ENCODE measurements at places on chromosomes 3 and 15. TPM values are rescaled to one million over a fixed set of nuclear protein-coding genes. Genes with fewer than 3 reads are reported as not detected.

The RYR3 gene
- polyA plus RNA-seq: 4.4 TPM

The OCA2 gene
- not detected for polyA plus RNA-seq

The ZNF502 gene
- polyA plus RNA-seq: 1.9 TPM

The GCHFR gene
- 96.5 TPM for polyA plus RNA-seq

The TM6SF1 gene
- polyA plus RNA-seq: 0.67 TPM

The IGDCC3 gene
- polyA plus RNA-seq: 0.01 TPM

The CHRM5 gene
- 0.01 TPM for polyA plus RNA-seq
